ENCODE measurements at places on chromosomes 6 and 20.

DNA sequence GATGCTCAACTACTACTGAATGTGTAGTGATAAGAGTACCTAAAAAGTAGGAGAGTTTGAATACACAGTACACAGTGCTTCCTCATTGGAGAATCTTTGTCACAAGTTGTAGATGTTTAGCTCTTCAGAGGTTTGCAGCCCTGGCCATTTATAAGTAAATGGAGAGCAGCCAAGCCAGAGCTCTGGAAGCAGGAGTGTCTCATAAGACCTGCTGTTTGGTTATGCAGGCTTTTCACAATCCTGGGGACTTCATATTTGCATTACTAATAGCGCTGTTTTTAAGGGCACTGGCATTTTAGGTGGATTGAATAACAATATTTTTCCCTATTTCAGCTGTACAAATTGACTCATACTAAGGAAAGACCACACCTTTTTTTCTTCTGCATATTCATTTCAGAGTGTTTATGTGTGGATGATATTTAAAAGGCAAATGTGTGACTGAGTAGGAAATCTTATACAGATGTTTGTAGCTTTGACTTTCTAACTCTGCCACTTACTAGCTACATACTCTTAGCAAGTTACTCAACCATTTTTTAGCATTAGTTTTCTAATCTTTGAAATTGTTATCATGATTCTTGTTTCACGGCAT, 730.5 kb upstream of the MAP3K7 start:
- DNase-seq = no peak

DNA sequence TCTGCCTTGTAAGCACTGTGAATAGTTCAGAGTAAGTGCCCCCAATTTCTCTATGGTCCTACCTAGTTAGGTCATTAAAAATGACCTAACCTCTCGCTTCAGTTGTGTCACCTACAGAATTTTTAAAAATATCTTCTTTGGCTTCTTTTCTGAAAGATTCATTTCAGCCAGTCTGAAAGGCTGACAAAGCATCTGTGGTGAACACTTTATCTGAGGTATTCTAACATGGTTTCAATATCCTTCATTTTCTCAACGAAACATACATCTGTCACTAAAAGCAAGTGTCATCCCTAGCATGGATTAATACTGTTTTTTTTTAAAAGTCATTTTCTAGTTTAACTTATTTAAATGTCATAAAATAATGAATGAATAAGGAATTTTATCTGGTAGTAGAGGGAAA, 5.1 kb downstream of the DPM1 start:
- DNase-seq = no peak

DNA sequence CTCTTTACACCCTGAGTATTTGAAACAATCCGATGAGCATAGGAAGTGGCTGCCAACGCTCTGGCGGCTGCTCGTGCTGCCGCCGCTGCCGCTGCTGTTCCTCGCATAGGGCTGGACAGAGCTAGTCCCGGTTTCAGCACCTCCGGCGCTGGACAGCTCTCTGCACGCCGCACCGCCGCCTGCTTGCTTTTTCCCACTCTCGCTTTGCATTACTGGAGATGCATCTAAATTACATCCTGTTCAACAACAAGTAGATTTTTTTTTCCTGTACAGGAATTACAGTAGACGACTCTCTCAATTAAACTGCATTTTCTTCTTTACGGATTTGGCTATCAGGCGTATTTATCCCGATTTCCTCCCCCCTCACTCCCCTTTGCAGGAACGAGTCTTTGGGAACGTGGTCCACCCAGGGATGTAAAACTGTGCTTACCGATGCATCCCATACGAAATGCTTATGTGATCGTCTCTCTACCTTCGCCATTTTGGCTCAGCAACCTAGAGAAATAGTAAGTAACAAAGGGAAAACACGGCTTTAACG, 563.8 kb downstream of the LMBRD1 start:
- peak; percentile 18 for DNase-seq

DNA sequence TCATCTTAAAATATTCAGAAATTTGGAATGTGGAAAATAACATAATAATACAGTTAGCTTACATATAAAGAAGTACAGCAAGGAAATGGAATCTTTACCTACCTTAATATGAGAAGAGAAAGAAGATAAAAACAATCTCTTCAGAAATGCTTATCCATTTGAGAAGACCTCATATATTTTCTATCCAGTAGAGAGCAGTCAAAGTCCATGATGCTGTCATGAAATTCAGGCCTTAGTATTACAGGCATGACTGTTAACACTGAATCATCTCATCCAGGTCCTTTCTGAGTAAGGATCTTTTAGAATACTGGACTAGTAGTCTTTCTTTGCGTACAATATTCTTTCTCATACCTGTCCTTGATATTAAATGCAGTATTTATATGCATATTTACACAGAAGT, 713.4 kb downstream of the CD109 start:
- DNase-seq = no peak

GRCh38 chr20:3572151-3572550, 91.0 kb downstream of the GFRA4 start:
- DNase-seq = no peak

GRCh38 chr6:101605874-101606273, 212.4 kb downstream of the GRIK2 start:
- DNase-seq = no peak

- peak; percentile 47 for DNase-seq
Observed at GRCh38 chr6:51265426-51265825, 446.8 kb downstream of the TFAP2B start.

- no peak for DNase-seq
Observed at GRCh38 chr20:31712564-31713311, 9.9 kb downstream of the BCL2L1 start.

DNA sequence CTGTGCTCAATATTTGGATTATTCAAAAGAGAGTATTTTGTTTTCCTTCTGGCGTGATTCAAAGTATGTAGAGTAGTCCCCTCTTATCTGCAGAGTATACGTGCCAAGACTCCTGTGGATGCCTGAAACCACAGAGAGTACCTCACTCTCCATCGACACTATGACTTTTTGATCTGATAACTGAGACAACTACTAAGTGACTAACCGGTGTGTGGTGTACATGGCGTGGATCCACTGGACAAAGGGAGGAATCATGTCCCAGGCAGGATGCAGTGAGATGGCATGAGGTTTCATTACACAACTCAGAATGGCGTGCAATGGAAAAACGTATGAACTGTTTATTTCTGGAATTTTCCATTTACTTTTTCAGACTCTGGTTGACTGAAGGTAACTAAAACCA, 112.2 kb upstream of the PDE7B start:
- no peak for DNase-seq

- no peak for DNase-seq
Observed at GRCh38 chr6:3610921-3611320, 140.6 kb downstream of the PXDC1 start.

DNA sequence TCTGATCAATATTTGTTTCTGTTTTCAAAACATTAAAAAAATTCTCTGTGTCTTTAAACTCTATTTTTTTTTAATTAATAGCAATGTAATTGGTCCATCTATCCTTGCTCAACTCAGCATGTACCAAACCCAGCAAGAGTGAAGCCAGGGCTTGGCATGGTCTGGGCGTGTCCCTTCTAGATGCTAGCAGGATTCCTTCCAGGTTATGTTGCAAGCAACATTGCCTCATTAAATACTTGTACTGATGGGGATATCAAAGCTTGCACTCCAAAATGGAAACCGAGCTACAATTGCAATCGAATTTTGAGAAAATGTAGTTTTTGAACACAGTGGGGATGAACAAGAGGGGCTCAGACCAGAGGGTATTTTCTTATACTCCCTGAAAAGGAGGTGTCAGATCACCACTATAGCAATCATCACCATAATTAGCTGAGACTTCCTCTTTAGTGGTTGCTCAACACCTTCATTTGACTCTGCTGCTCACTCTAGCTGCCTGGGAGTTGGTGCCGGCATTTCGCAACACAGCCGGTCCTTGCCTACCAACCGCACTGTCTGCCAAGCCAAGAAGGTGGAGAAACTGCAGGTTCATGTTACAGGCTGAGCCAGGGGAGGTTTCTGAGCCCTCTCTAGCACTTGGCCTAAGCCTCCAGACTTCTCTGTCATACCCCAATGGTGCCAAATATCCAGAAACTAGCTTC, 67.8 kb upstream of the RALGAPA2 start:
- DNase-seq = peak; percentile 93

- DNase-seq = peak; percentile 17
Observed at GRCh38 chr6:131062241-131063027, 611 bp downstream of the EPB41L2 start.

DNA sequence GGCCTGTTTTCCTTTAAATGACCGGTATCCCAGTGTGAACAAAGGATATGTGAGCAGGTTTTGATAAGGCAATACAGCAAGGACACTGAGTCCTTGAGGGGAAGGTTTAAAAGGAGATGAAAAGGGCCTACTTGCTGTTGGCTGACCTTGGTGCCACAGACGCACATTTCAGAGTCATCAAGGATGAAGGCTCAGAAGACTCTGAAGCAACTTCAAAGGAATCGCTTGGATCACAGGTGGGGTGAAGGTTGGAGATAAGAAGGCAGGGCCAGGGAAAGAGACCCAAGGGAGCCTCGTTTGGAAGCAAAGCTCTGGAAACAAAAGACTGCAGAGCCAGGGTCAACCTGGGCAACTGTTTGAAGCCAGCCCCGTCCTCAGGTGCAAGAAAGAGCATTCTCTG, 30.1 kb upstream of the PNPLA1 start:
- no peak for DNase-seq

DNA sequence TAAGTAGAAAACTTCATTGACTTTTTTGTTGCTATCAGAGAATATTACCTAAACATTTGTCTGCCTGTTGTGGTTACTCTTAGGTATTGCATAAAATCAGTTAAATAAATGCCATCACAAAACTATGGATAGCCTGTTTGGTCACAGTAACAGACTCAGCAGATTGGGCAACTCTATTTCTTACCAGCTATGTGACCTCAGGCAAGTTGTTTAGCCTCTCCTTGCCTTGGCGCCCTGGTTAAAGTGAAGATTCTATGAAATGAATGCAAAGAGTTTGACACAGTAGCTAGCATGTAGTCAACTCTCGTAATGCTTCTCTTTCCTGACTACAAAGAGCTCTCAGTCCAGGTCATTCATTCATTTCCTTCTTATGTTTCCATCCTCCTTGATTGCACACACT, 82.5 kb upstream of the ID4 start:
- no peak for DNase-seq

- no peak for DNase-seq
Observed at GRCh38 chr6:53524455-53524815, 20.5 kb downstream of the GCLC start.

- DNase-seq = no peak
Observed at GRCh38 chr20:41169791-41170351, 32.5 kb downstream of the PLCG1 start.

GRCh38 chr20:52572687-52573086, 381.1 kb upstream of the ZFP64 start:
- no peak for DNase-seq

GRCh38 chr6:55869674-55870073, 5.7 kb downstream of the BMP5 start:
- DNase-seq = no peak

GRCh38 chr6:88574031-88574430, 389.4 kb downstream of the RNGTT start:
- no peak for DNase-seq

- no peak for DNase-seq
Observed at GRCh38 chr20:45935416-45936046, 1.0 kb downstream of the PCIF1 start.

GRCh38 chr20:16240355-16240754, 332.9 kb downstream of the KIF16B start:
- no peak for DNase-seq

DNA sequence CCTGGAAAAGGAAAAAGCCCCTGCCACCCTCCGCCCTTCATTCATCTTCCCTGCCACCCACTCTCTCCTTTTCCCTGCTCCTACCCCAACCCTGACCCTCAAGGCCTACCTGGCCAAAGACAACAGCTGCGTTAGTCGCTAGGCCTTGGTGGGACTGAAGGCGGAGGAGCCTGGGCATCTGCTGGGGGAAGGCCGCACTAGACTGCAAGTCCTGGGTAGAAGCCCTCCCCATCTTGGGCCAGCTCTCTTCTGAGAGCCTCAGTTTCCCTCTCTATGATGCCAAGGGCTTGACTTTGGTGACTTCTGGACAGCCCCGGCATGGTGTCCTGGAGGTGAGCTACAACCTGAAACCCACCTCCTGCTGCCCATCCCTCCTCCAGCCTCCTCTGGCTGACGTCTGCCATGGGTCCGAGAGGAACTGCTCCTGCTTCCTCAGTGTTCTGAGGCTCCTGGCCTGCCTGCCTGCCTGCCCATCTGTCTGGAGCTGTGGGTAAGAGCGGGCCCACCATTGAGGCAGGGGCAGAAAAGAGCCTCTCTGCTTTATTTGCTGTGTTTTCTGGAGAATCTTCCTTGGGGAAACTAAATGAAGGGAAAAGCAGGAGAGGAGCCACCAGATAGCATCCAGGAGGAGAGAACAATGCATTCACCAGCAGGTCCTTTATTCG, 7.5 kb upstream of the FOXC1 start:
- no peak for DNase-seq
